ENCODE measurements at places on chromosomes 11 and 22.

DNA sequence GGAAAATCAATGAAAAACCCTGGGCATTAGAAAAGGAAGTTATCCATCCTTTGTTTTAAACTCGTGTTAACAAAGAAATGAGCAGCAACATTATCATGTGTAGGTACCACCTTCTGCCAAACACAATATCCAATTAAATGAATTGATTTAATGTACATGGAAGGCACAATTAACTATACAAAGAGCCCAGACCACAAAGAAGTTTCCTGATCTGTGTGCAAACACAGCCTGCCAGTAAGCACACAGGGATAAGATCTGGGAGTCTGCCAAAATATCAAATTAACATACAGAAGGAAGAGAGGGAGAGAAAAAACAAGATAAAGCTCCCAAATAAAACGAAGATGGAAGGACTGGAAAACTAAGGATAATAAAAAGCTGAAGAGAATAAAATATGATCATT, 54.1 kb upstream of the SLC25A1 start:
- DNase-seq: no peak

DNA sequence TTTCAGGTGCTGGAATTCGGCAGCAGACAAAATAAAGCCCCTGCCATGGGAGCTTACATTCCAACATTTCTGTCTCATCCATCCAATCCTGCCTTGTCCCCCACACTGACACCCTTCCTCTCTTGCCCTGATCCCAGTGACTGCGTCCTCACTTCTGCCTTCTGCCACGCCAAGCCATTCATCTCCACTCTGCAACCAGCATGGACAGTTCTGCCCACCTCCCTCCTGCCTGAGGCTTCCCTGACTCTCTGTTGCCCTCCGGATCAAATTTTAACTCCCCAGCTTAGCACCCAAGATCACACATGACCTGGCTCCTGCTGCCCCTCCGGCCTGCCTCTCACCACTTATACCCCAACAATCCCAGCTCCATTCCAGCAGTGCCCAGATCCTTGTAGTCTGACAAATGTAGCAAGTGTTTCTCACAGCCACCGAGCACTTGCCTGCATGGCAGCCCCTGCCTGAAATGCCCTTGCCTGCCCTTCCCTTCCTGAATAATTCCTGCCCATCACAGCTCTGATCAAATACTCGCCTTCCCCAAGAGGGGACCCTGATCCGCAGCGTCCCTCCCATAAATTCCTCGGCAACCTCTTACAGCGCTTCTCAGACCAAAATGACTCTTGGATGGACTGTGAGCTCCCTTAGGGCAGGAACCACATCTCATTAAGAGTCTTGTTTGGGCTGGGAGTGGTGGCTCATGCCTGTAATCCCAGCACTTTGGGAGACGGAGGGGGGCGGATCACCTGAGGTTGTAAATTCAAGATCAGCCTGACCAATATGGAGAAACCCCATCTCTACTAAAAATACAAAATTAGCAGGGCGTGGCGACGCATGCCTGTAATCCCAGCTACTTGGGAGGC, 2.3 kb downstream of the ACTN3 start:
- no peak for DNase-seq

DNA sequence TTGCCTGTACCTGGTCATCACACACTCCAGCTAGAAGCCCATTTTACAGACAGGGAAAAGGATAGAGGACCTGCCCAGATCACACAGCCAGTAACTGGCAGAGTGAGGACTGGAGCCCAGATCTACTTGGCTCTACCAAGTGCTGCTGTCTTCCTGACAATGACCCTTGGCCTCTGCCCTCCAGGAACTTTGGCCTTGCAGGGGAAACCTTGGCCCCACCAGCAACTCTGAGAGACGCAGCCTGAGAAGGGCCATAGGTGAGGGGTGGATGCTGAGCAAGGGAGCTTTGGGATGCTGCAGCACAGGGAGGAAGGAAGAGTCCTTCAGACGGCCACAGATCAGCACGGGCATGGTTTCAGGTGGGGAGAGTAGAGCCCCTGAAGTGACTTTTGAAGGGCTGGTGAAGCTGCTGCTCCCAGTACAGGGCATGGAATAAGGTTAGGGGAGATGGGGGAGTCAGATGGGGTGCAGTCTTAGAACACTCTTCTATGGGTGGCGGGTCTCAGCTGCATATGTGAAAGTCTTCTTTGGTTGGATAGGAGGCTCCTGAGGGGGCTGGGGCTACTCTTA, 2.0 kb upstream of the CAPN5 start:
- DNase-seq: no peak

DNA sequence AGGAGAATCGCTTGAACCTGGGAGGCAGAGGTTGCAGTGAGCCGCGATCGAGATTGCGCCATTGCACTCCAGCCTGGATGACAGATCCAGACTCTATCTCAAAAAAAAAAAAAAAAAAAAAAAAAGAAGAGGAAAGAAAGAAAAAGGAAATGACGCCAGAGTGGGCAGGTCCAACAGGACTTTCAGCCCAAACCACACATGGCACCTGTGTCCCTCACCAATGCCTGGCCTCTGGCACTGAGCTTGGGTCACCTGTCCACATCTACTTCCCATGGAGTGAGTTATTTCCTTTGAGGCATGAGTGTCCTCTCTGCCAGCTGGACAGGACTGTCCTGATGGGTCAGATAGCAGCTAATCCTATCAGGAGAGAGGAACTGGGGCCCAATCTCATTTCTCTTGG, 15.2 kb upstream of the GCAT start:
- no peak for DNase-seq

DNA sequence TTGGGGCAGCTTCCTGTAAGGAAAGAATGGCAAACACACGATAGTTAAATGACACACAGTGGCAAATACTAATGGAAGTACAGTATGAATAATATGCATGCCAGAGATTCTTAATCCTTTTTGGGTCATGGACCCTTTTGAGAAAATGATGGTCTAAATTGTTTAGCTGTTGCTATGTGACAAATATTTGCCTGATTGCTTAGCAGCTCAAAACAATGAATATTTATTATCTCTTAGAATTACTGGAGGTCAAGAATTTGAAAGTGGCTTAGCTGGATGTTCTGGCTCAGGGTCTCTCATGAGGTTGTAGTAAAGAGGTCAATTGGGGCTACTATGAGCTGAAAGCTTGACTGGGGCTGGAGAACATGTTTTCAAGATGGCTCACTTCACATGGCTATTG, 69.7 kb downstream of the FANCF start:
- no peak for DNase-seq

- no peak for DNase-seq
Measured at GRCh38 chr11:62479631-62480201, 60.9 kb downstream of the SCGB1A1 start.

DNA sequence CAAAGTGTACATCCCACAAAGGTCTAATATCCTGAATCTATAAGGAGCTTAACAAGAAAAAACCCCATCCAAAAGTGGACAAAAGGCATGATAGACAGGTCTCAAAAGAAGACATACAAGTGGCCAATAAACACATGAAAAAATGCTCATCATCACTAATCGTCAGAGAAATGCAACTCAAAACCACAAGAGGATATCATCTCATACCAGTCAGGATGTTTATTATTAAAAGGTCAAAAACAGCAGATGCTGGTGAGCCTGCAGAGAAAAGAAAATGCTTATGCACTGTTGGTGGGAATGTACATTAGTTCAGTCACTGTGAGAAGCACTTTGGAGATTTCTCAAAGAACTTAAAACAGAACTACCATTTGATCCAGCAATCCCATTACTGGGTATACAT, 12.7 kb downstream of the LGALS12 start:
- DNase-seq: no peak

DNA sequence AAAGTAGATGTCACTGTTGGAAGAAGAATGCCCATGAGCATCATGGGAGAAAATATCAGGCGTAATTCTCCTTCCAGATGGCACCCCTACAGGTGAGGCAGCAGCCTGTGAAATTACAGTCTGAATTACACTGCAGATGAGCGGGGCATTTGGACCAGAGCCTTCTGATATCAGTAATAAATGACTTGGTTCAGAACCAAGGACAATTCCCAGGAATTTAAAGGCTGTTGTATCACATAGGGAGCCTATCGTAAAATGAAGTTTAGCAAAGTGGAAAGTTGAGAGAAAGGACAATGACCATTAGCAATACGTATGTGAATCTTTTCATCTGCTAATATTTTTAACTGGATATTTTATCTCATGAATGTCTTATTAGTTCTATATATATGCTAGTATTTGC, 61.3 kb downstream of the PRMT3 start:
- DNase-seq: no peak

DNA sequence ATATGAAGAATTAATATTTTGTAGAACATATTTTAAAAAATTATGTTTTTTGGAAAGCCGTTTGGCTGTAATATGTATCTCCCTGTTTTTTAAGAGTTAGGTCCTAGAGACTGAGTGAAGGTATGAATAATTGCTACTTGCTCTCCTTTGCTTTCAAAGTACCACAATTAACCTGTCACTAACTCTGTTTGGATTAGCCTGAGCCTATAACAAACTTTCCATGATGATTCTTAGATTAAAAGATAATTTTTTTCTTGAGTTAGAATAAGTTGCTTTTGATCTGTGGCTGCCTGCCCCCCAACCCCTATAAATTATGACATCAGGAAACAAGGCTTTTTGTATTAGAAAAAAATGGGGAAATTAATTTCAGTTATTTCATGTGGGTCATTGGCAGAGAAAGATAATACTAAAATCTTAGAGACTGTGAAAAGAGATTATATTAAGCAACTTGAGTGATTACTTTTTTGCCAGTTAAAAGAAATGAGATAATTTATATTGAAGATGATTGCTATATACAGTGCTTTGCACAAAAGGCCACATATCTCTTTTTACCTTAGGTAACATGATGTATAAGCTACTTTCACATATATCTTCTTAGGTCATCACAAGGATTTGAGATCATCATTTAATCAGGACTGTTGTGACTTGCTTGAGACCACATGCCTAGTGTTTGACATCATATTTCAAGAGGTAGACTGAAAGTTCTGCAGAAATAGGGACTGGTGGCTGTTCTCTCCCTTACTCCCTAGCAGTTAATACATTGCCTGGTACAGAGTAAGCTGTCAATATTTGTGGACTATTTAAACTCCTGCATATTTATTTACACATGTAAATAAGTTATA, 9.6 kb downstream of the MTMR3 start:
- no peak for DNase-seq

Measured in CD4-positive, alpha-beta T cell treated with Interleukin-6 at 100 ng/mL for 8 hours (primary cell).